ENCODE measurements at places on chromosomes 3 and 15. TPM values are rescaled to one million over a fixed set of nuclear protein-coding genes. Genes with fewer than 3 reads are reported as not detected.

The CAND2 gene
- 25.1 TPM for total RNA-seq

The ACTC1 gene
- total RNA-seq, result 1.5 TPM

GRCh38 chr3:36219398-36219797 lies 160.9 kb upstream of the STAC start:
- no peak for DNase-seq

DNA sequence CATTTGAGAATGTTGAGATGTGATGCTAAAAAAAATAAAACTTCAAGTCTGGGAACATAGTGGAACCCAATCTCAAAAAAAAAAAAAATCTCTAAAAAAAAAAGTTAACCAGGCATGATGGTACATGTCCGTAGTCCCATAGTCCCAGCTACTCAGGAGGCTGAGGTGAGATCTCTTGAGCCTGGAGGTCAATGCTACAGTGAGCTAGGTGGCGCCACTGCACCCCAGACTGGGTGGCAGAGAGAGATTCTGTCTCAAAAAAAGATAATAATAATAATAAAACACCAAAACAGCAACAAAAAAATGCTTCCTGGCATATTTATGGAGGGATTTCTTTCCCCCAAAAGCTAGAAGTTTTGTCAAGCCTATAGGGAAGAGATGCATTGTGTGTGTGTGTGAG lies 361.6 kb downstream of the ROBO1 start:
- no peak for DNase-seq

GRCh38 chr3:1805331-1805730 lies 293.3 kb upstream of the CNTN4 start:
- DNase-seq, result no peak

The ZBBX gene
- 19.5 TPM for total RNA-seq

The FSTL1 gene
- total RNA-seq, result 52.4 TPM

DNA sequence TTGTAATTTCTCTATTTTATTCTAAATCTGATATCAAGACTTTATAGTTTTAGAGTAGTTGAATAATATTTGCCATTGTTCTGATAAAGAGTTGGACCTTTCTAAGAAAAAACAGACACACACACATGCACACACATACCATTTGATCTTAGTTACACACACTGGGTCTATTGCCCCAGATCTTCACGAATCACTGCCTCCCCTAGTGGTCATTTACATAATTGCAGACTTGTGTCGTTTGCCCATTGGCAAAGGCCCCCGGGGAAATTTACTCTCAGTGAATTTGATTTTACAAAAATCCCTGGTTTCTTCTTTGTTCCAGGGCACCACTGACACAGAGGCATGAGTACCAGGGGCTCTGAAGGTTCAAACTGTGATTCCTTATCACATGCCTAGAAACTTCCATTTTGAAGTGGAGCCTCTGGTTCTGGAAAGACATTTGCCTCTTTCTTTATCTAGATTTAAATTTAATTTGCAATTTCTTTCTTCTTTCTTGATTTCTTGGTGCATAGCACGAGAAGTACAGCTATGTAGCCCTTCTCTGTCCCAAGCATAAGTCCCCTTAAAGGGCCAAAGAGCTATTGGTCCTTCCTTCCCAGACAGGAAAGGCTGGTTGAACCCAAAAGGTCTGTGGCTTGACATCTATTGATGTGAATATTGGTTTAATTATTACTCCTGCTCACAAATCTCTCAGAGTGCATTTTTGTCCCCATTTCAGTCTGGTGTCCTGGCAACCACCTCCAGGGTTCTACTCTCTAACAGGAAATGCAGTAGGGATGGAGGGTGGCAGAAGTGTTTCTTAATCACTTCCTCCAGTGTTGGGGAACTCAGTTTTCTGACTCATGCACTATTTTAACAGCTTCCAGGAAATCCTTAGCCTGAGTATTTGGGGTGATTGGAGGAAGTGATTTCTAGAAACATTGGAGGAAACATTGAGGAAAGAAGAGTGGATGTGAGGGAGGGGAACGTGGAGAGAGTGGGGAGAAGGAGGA lies 32.4 kb upstream of the SLC6A11 start:
- DNase-seq, result no peak

The CD86 gene
- 2.2 TPM for total RNA-seq

The SCG5 gene
- total RNA-seq, result 61.3 TPM

GRCh38 chr15:98860281-98861041 lies 147.1 kb downstream of the PGPEP1L start:
- no peak for DNase-seq

The COLQ gene
- 13.1 TPM for total RNA-seq

- DNase-seq, result peak; percentile 24
Observed at GRCh38 chr15:67824976-67825880, at the start of gene SKOR1. TSS of gene SKOR1 (plus strand) at chr15:67825509. CDS start at chr15:67825603, 94 bp downstream.

The ASB14 gene
- total RNA-seq, result not detected

The ADPGK gene
- 27.9 TPM for total RNA-seq

The RBPMS2 gene
- total RNA-seq, result 5.1 TPM

Measured in dorsolateral prefrontal cortex (tissue), 122 donors.